GM23248 (cell line): ENCODE measurements at places on chromosomes 3 and 15.

- DNase-seq = no peak
- no peaks in the 10 kb centered on the region for H3K36me3 ChIP-seq
- H3K27ac ChIP-seq = no peak overlapping the region
- H3K27me3 ChIP-seq = no peaks in the 10 kb centered on the region
Measured at GRCh38 chr15:47949815-47950214, 171.0 kb upstream of the SLC24A5 start.

DNA sequence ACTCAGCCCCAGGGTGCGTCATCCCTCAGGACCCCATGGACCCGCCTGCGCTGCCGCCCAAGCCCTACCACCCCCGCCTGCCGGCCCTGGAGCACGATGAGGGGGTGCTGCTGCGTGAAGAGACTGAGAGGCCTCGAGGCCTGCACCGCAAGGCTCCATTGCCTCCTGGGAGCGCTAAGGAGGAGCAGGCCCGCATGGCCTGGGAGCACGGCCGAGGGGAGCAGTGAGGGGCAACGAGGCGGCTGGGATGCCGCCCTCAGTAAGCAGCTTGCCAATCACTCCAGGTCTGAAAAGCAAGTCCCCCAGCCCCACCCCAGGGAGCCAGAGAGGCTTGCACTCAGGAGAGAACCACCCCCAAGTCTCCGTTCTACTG is 3.8 kb upstream of the MANF start:
- H3K4me3 ChIP-seq = no peak overlapping the region
- no peak overlapping the region for H3K27ac ChIP-seq
- no peaks in the 10 kb centered on the region for H3K27me3 ChIP-seq
- DNase-seq = no peak

DNA sequence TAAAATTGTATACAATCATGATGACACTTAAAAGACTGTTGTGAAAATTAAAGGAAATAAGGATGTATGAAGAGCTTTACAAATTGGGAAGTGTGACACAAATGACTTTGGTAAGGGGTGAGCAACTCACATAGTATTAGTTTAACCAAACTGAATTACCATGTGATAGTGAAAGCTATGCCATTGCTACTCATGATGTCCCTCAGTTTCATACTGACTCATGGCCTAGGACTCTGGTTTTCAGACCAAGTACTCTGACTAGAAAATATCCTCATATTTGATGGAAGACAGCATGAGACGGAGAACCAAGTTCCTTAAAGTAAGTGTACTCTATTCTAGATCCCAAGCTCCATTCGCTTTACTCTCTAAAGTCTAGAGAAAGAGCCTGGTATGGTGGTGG is 203.2 kb upstream of the ICE2 start:
- no peak overlapping the region for H3K4me3 ChIP-seq
- DNase-seq = peak; percentile 87
- H3K4me1 ChIP-seq = peaks cover 31% of the 10 kb centered on the region
- H3K36me3 ChIP-seq = no peaks in the 10 kb centered on the region
- no peaks in the 10 kb centered on the region for H3K27me3 ChIP-seq

DNA sequence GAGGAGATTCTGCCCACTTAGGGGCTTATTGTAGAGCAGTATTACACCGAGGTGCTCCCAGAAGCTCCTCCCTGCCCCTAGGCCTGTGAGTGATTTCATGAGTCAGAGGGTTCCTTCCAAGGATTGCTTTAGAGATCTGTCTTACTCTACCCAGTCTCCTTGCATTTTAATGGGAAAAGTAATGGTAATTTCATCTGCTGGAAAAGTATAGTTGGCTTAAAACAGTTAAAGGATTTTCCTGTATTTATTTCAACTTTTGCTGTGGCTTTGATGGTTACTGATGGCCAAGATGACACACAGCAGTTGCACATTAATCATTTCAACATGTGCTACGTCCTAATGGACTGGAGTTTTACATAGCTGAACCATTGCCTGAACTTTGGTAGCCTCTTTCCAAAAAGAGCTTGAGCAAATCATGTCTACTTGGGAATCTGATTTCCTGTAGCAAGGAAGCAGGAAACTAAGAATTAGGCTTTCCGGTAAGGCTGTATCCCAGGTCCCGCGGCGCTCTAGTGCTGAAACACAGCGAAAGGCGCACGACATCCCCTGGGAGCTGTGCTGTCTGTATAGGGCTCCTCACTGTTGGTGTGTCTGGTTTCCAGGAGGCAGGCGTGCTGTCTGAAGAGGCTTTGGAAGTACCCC is 9.2 kb upstream of the PGPEP1L start:
- no peak overlapping the region for H3K4me3 ChIP-seq
- no peaks in the 10 kb centered on the region for H3K27me3 ChIP-seq
- DNase-seq = peak; percentile 84
- H3K36me3 ChIP-seq = no peaks in the 10 kb centered on the region
- peak overlapping the region; percentile 60 for H3K27ac ChIP-seq

- peaks cover 8% of the 10 kb centered on the region; the same call in 1 of the 2 replicates for H3K4me1 ChIP-seq
- no peak overlapping the region for H3K4me3 ChIP-seq
- no peaks in the 10 kb centered on the region for H3K36me3 ChIP-seq
- no peak overlapping the region for H3K27ac ChIP-seq
- no peak for DNase-seq
Measured at GRCh38 chr3:115859002-115859807, 235.9 kb downstream of the GAP43 start.

DNA sequence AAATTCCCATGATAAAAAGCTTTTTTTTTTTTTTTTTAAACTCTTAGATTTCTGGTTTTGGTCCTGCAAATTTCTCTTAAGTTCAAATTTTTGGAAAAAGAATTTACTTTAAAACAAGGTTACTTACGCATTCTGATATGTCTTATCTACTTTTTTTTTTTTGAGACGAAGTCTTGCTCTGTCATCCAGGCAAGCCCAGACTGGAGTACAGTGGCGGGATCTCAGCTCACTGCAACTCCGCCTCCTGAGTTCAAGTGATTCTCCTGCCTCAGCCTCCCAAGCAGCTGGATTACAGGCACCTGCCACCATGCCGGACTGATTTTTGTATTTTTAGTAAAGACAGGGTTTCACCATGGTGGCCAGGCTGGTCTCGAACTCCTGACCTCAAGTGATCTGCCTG is 83.2 kb downstream of the RASA2 start:
- H3K27me3 ChIP-seq = no peaks in the 10 kb centered on the region
- no peaks in the 10 kb centered on the region for H3K4me1 ChIP-seq
- H3K4me3 ChIP-seq = no peak overlapping the region
- DNase-seq = no peak
- no peak overlapping the region for H3K27ac ChIP-seq
- H3K36me3 ChIP-seq = peaks cover 43% of the 10 kb centered on the region

DNA sequence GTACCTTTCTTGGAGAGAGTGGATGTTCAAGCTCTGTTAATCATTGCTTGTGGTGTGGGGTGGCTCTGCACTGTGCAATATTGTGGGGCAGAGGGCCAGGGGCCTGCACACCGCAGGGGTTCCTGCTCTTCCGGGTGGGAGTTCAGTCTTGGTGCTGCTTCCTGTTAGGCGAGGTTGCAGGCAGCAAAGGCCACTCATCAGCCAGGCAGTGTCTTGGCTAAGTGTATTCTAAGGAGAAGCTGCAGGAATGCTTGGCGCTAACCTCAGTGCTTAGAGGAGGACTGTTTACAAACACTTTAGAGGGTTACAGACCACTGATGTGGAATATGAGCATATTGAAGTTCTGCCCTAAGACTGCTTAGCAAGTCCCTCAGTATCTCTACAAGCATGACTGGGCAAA is 81.7 kb downstream of the CEP63 start:
- no peaks in the 10 kb centered on the region for H3K27me3 ChIP-seq
- H3K27ac ChIP-seq = no peak overlapping the region

GRCh38 chr15:27993996-27994780 is 104.9 kb downstream of the OCA2 start:
- H3K36me3 ChIP-seq = no peaks in the 10 kb centered on the region
- H3K4me3 ChIP-seq = no peak overlapping the region
- H3K4me1 ChIP-seq = no peaks in the 10 kb centered on the region
- H3K27me3 ChIP-seq = no peaks in the 10 kb centered on the region
- H3K27ac ChIP-seq = no peak overlapping the region

- peak overlapping the region; percentile 26; the same call in 1 of the 2 replicates for H3K27ac ChIP-seq
- no peaks in the 10 kb centered on the region for H3K27me3 ChIP-seq
- peak; percentile 87 for DNase-seq
Measured at GRCh38 chr3:157231071-157231470, 71.1 kb upstream of the CCNL1 start.

- H3K27me3 ChIP-seq = no peaks in the 10 kb centered on the region
- peaks cover 2% of the 10 kb centered on the region; the same call in 1 of the 2 replicates for H3K4me1 ChIP-seq
- no peak overlapping the region for H3K4me3 ChIP-seq
- H3K36me3 ChIP-seq = no peaks in the 10 kb centered on the region
- no peak for DNase-seq
Measured at GRCh38 chr15:41899854-41900442, 6.1 kb upstream of the SPTBN5 start.

GRCh38 chr15:87267798-87268197 is 988.7 kb downstream of the NTRK3 start:
- no peaks in the 10 kb centered on the region for H3K36me3 ChIP-seq
- H3K27me3 ChIP-seq = no peaks in the 10 kb centered on the region
- peak; percentile 23 for DNase-seq
- H3K4me1 ChIP-seq = no peaks in the 10 kb centered on the region
- H3K27ac ChIP-seq = no peak overlapping the region
- H3K4me3 ChIP-seq = no peak overlapping the region

DNA sequence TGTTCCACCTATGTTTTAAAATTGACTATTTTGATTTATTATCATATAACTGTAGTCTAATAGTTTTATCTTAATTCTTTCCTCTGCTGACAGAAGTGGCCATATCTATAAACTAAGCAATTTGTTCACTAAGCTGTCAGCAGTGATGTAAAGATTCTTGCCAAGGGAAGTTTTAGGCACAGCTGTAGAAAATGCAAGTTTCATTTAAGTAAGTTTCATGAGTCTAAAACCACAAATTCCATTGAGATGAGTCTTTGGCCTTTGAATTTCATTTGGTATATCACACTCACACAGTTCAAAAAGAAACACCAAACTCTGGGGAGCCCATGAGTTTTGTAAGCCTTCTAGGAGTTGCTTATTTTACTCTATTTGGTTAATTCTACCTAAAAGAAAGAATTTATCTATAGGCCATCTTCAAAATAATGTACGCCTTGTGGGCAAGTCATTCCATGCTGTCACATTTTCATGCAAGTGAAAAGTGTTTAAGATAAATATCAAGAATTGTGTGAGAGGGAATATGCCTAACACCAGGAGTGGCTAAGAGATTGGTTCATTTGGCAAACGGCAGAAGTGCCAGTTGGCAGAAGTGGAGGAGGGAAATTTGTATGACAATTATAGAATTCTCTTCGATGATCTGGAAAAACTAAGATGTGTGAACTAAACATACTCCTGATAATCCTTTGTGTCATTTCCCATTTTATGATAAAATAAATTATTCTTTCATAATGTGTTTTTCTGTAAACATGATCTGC is 292.9 kb downstream of the ZIC4 start:
- H3K27ac ChIP-seq = peak overlapping the region; percentile 63
- DNase-seq = peak; percentile 87
- H3K36me3 ChIP-seq = no peaks in the 10 kb centered on the region
- peaks cover 18% of the 10 kb centered on the region for H3K4me1 ChIP-seq
- H3K27me3 ChIP-seq = no peaks in the 10 kb centered on the region

GRCh38 chr3:67653425-67654098 is 850 bp downstream of the SUCLG2 start:
- H3K36me3 ChIP-seq = no peaks in the 10 kb centered on the region
- H3K4me1 ChIP-seq = peaks cover 19% of the 10 kb centered on the region
- peak overlapping the region; percentile 94 for H3K4me3 ChIP-seq
- peak; percentile 51 for DNase-seq
- no peaks in the 10 kb centered on the region for H3K27me3 ChIP-seq
- peak overlapping the region; percentile 91 for H3K27ac ChIP-seq

GRCh38 chr15:48121849-48122248 is 1.1 kb downstream of the SLC24A5 start:
- H3K4me1 ChIP-seq = no peaks in the 10 kb centered on the region
- no peak for DNase-seq
- no peak overlapping the region for H3K27ac ChIP-seq
- no peaks in the 10 kb centered on the region for H3K36me3 ChIP-seq
- H3K27me3 ChIP-seq = peaks cover 6% of the 10 kb centered on the region; the same call in 1 of the 2 replicates

GRCh38 chr15:61410662-61411061 is 181.6 kb upstream of the RORA start:
- no peaks in the 10 kb centered on the region for H3K4me1 ChIP-seq
- no peaks in the 10 kb centered on the region; the same call in 1 of the 2 replicates for H3K27me3 ChIP-seq
- no peak overlapping the region for H3K4me3 ChIP-seq
- no peak for DNase-seq

DNA sequence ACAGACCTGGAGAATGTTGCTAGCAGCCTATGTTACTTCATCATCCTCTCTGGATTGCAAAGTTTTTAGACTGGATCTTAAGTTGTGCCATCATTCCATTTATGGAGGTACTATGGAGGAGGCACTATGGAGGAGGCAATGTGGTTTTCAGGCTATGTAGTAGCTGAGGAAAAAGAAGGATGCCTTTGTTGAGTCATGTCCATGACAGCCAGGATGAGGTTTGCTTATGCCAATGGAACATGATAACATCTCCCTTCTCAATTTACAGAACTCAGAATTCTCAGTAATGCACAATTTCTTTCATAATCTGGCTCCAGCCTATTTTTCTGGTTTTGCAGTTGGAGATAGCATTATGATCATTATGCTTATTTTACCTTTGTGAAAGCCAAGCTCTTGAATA is 65.9 kb upstream of the TMEM108 start:
- no peaks in the 10 kb centered on the region for H3K27me3 ChIP-seq
- peak; percentile 17 for DNase-seq
- no peaks in the 10 kb centered on the region for H3K36me3 ChIP-seq
- no peak overlapping the region for H3K4me3 ChIP-seq

- no peaks in the 10 kb centered on the region for H3K4me1 ChIP-seq
- H3K27ac ChIP-seq = no peak overlapping the region
- no peak overlapping the region for H3K4me3 ChIP-seq
- peak; percentile 42 for DNase-seq
- H3K27me3 ChIP-seq = 0 out of 2 replicates have a peak, but pooled peaks cover 8% of the 10 kb centered on the region
Measured at GRCh38 chr3:56826831-56827722, 25.3 kb upstream of the ARHGEF3 start.

GRCh38 chr3:169116056-169116693 is 547.3 kb downstream of the MECOM start:
- no peaks in the 10 kb centered on the region for H3K36me3 ChIP-seq

GRCh38 chr15:39602143-39602542 is 21.3 kb downstream of the THBS1 start:
- peak; percentile 13 for DNase-seq
- H3K4me3 ChIP-seq = no peak overlapping the region
- H3K4me1 ChIP-seq = peaks cover 16% of the 10 kb centered on the region
- peaks cover 16% of the 10 kb centered on the region; the same call in 1 of the 2 replicates for H3K36me3 ChIP-seq

- no peak for DNase-seq
- no peaks in the 10 kb centered on the region for H3K36me3 ChIP-seq
- H3K27me3 ChIP-seq = no peaks in the 10 kb centered on the region
- H3K27ac ChIP-seq = no peak overlapping the region
- H3K4me3 ChIP-seq = no peak overlapping the region
Measured at GRCh38 chr3:23809294-23809693, 3.5 kb downstream of the UBE2E1 start.

- no peaks in the 10 kb centered on the region for H3K4me1 ChIP-seq
- no peak for DNase-seq
- H3K27ac ChIP-seq = no peak overlapping the region
- no peaks in the 10 kb centered on the region for H3K27me3 ChIP-seq
- peaks cover 34% of the 10 kb centered on the region for H3K36me3 ChIP-seq
Measured at GRCh38 chr15:44641651-44642050, 21.8 kb downstream of the SPG11 start.
